Activated naive CD4-positive, alpha-beta T cell treated with anti-CD3 and anti-CD28 coated beads for 36 hours (primary cell): ENCODE measurements at places on chromosomes 2 and 18. TPM values are rescaled to one million over a fixed set of nuclear protein-coding genes. Genes with fewer than 3 reads are reported as not detected.

The ZNF514 gene
- total RNA-seq = 9.7 TPM

The AQP4 gene
- not detected for total RNA-seq

The ANKRD30BL gene
- total RNA-seq = not detected

The KCNIP3 gene
- not detected for total RNA-seq

GRCh38 chr2:14303366-14304115, 329.0 kb upstream of the LRATD1 start:
- H3K27ac ChIP-seq = no peak overlapping the region
- H3K27me3 ChIP-seq = no peaks in the 10 kb centered on the region
- no peaks in the 10 kb centered on the region for H3K4me1 ChIP-seq
- no peak overlapping the region for H3K4me3 ChIP-seq
- no peak for DNase-seq

- peak; percentile 28 for DNase-seq
- peak overlapping the region; percentile 3 for H3K4me3 ChIP-seq
- H3K4me1 ChIP-seq = peaks cover 35% of the 10 kb centered on the region
- no peaks in the 10 kb centered on the region for H3K36me3 ChIP-seq
- H3K27ac ChIP-seq = peak overlapping the region; percentile 59
Observed at GRCh38 chr2:102304711-102305611, 6.4 kb upstream of the IL1RL1 start.

DNA sequence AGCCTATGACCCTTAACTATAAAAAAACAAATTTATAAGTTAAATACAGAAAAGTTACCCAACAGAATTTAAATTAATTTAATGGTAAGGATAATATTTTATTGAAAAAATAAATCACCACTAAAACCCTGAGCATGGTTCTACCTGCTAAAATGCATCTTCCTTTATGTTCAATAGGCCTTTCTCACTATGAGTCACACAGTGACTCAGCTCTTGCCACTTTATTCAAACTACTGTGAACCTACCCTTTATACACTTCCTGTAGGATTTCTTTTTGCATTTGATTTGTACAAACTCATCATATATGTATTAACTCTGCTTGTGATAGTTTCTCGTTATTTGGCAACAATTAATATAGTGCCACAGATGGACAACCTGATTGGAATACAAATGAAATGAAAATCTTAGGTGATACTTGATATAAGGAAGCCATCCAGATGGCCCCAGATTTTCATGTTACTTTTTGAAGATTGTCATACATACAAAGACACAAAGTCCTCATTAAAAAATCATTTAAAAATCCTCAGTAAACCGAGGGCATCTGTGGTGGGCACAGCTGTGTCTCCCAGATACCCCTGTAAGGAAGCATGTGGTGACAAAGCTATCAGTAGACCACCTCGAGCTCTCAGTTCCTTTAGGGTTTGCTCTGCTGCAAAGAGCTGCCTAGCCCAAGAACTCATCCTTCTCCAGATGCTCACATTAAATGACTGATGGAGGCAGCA, 55.2 kb upstream of the COBLL1 start:
- peak; percentile 34 for DNase-seq
- no peak overlapping the region for H3K4me3 ChIP-seq
- H3K4me1 ChIP-seq = no peaks in the 10 kb centered on the region
- no peak overlapping the region for H3K27ac ChIP-seq

GRCh38 chr2:205702576-205702975, 20.3 kb downstream of the NRP2 start:
- peaks cover 17% of the 10 kb centered on the region for H3K4me1 ChIP-seq
- no peak overlapping the region for H3K4me3 ChIP-seq
- no peaks in the 10 kb centered on the region for H3K27me3 ChIP-seq
- DNase-seq = no peak

The ASTL gene
- total RNA-seq = 2.6 TPM

The MDH1B gene
- 0.86 TPM for total RNA-seq
